Stimulated activated memory B cell treated with anti-CD40 and anti-IgM and Interleukin-4, amounts not matched to agents 10 μg/mL and 1 μg/mL and 100 μg/mL, for 72 hours (primary cell): ENCODE measurements at places on chromosomes 12 and 14.

DNA sequence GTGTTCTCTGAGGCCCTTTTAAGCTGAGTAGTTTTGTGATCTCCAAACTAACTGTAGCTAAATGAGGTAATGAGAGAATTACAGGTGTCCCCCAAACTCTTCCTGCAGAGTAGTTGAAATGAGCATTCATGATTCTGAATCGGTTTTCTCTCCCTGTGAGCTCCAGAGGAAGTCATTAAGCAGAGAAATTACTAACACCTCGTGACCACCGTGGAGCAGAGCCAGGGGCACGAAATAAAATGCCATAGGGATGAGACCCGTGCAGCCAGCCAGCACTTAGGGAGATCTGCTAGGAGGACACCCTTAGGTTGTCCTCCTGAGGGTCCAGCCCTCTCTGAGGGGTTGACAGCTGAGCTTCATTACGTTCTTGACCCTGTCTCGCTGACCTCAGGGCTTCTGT, 79.5 kb downstream of the SLC25A47 start:
- no peak for ATAC-seq

GRCh38 chr12:122073815-122074214, 4.7 kb upstream of the MLXIP start:
- no peak for ATAC-seq

GRCh38 chr14:72559202-72559601, 334.7 kb downstream of the DPF3 start:
- no peak for ATAC-seq

- no peak for ATAC-seq
Observed at GRCh38 chr12:20592556-20592955, 102.6 kb upstream of the SLCO1C1 start.

GRCh38 chr14:100845341-100845740, 19.4 kb downstream of the MEG3 start:
- no peak for ATAC-seq

DNA sequence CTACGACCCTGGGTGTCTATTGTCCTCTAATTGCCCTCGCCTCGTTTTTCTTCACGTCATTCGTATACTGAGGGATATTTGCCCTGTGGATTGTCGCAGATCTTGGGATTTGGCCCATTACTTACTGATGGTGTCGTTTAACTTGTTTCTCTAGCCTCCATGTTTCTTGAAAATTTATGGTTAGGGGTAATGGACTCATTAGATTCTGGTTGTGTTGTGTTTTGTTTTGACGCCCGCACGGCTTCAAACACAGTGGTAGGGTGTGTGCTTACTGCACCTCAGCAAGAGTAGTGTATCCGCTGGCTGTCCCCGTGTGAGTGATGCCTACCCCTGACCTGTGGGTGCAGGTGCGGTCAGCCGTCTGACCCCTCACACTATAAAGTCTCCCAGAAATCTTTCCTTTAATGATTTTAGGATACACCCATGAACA, 874 bp upstream of the RNU6-8 start:
- ATAC-seq, result no peak

GRCh38 chr14:68292441-68293215, 473.0 kb downstream of the RAD51B start:
- ATAC-seq, result peak; percentile 76

DNA sequence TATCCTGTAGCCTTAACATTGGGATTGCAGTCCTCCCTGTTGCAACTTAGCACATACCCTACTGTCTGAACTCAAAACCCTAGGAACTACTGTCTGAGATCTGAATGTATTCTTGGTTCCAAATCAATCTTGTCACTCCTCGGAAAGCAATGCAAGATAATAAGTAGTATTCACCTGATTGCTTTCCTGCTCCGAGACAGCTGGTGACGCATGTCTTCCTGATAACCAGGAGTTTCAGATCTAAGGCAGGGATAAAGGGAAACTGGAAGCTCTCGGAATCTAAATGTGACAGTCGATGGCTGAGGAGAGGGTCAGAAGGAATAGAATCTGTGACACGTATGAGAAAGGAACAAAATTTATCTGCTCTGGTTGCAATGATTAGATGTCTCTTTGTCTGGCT, 67.6 kb downstream of the RMST start:
- no peak for ATAC-seq

DNA sequence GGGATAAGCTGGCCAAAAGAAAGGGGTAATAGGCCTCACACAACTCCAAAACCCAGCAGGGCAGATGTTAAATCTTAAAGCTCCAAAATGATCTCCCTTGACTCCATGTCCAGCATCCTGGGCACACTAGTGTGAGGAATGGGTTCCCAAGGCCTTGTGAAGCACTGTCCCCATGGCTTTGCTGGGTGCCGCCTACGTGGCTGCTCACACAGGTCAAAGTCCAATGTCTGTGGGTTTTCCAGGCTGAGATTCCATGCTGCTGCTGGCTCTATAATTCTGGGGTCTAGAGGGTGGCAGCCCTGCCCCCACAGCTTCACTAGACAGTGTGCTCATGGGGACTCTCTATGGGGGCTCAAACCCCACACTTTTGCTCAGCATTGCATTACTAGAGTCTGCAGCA, 145.3 kb upstream of the GRIN2B start:
- no peak for ATAC-seq

GRCh38 chr14:99009871-99010270, 262.1 kb downstream of the BCL11B start:
- no peak for ATAC-seq

- no peak for ATAC-seq
Observed at GRCh38 chr12:42574851-42575266, 14.7 kb downstream of the PRICKLE1 start.

DNA sequence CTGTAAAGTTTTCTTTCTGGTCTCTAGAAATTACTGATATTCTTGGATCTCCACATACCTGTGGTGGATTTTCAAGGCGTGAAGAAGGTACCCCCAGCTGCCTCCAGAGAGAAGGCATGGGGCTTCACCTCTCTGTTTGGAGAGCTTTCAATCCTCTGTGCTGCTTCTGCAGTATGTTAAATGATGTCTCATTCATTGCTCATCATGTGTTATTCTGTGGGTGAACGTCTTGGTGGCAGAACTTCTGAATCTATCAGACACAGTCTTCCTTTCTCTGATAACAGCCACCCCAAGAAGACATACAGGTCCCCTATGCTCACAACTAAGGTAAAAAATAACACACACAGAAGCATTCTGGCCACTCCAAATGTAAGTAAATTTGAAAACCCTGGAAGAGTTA, 221.3 kb upstream of the TMEM260 start:
- ATAC-seq, result no peak

DNA sequence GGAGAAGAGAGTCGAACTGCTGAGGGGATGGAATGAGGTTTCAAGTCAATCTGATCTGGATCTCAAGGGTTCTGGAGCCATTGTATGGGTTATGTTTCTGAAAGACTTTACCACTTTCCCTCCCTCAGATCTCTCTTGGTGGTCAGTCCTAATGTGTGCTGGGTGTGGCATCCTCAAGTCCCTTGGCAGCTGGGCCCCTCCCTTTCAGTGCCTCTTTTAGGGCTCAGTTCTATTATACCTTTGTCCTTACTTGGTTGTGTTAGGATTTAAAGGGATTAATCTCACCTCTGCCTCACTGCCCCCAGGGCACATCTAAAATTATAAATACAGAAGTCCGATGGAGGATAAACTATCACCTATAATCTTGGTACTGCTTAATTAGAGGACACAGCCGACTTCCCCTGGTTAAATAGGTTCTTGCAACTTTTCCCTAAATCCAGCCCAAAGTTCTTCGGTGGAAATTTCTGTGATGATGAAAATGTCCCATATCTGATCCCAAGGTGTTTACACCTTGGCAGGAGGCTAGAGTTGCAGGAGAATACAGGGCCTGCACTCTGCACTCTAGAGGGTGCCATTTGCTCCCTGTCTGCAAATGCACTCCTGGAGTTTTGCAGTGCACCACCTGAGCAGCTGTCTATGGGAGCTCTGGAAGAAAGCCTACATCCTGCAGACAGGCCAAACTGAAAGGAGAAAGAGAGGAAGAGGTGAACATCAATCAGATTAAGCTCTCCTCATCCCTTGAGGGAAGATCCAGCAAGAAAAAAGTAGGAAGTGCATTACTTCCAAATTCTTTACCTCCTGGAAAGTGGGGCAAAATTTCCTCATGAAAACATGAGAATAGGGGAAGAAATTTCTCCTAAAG, 106.8 kb downstream of the NUAK1 start:
- ATAC-seq, result no peak

- ATAC-seq, result no peak
Observed at GRCh38 chr12:6618483-6619225, 11.5 kb upstream of the CHD4 start.

DNA sequence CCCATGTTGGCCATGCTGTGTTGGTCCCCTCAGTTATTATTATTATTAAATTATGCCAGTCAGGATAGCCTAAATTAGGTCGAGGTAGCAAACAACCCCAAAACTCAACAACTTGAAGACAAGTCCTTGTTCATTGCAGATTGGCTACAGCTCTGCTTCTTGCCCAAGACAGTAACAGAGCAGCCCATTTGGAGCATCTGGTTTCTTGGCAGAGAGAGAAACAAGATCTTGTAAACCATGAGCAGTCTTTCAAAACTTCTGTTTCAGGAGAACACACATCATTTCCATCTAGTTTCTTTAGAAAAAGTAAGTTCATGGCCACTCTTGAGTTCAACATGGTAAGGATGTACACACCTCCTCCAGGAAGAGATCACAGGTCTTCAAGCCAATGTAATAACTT, 52.3 kb downstream of the E2F7 start:
- ATAC-seq, result no peak

- ATAC-seq, result no peak
Observed at GRCh38 chr12:47848853-47849252, 29.1 kb upstream of the HDAC7 start.

GRCh38 chr12:38884666-38885065, 20.7 kb downstream of the CPNE8 start:
- no peak for ATAC-seq

GRCh38 chr14:99132821-99133635, 139.0 kb downstream of the BCL11B start:
- no peak for ATAC-seq
